ENCODE measurements at places on chromosomes 13 and 19.

GRCh38 chr13:41520660-41521630 is 63.6 kb downstream of the RGCC start:
- DNase-seq: no peak

DNA sequence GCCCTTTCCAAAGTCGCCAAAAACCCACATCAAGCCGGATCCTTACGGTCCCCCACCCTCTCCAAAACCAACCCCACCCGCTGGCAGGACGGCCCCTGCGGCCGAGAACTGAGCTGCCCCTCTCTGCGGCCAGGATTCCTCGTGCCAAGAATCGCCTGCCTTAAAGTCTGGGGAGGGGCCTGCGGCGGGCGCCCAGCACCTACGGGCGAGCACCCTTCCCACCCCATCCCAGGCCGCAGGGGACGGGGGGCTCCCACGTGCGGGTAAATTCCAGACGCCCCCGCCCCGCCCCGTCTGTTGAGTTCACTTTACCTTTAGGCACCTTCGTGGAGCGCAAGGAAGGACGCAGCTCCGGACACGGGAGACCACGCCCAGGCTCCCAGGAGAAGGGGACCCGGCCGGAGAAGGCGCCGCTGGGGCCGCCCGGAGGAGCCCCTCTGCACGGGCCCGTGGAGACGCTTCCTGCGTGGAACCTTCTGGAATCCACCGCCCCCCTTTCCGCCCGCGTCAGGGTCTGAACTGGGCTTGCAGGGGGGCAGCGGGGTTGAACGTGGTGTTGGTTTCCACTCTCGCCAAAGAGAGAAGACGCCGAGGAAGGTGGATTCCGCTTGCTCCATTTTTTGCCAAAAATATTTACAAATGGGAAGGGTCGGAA is 22.8 kb downstream of the ONECUT3 start:
- DNase-seq: no peak

DNA sequence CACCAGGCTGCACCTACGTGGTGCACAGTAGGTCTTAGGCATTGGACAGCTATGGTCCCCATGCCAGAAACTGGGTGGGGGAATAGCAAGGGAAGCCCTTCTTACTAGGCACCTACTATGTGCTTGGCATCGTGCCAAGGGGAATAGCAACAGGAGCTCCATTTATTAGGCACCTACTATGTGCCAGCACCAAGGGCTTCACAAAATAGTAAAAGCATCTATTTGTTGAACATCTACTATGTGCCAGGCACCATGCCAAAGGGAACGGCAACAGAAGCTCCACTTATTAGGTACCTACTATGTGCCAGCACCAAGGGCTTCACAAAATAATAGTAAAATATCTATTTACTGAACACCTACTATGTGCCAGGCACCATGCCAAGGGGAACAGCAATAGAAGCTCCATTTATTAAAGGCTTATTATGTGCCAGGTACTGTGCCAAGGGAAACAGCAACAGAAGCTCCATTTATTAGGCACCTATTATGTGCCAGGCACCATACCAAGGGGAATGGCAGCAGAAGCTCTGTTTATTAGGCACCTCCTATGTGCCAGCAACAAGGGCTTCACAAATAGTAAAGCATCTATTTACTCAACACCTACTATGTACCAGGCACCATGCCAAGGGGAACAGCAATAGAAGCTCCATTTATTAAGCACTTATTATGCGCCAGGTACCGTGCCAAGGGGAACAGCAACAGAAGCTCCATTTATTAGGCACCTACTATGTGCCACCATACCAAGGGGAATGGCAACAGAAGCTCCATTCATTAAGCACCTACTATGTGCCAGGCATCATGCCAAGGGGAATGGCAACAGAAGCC is 108.5 kb downstream of the PTPRS start:
- no peak for DNase-seq

- DNase-seq: no peak
Observed at GRCh38 chr13:111283991-111284390, 36.5 kb upstream of the TEX29 start.

GRCh38 chr13:20270163-20270865 is 38.2 kb upstream of the GJB6 start:
- DNase-seq: no peak

GRCh38 chr19:36169084-36169760 is 17.0 kb upstream of the COX7A1 start:
- no peak for DNase-seq

- DNase-seq: no peak
Observed at GRCh38 chr19:19443902-19444680, 38.6 kb downstream of the GATAD2A start.

DNA sequence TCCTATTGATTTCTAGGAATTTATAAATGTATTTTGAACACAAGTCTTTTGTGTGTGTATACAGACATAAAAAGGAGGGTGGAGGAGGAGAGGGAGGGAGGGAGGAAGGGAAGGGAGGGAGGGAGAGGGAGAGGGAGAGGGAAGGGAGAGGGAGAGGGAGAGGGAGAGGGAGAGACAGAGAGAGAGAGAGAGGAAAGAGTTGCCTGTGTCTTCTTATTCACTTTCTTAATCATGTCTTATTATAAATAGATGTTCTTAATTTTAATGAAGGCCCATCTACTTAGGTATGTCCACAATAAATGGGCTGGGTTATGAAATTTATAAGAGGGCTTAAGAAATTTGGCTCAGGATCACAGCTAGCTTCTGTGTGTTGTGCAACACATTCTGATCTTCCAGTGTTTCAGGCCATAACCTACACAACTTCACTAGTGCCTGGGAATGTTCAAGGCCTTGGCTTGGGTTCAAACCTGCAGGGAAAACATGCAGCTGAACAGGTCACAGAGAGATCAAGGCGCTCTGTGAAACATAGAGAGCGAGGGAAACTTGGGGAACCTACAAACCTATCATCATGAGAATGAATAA is 39.3 kb downstream of the ZNF45 start:
- no peak for DNase-seq

- DNase-seq: no peak
Observed at GRCh38 chr13:21010621-21011020, 50.8 kb downstream of the LATS2 start.

DNA sequence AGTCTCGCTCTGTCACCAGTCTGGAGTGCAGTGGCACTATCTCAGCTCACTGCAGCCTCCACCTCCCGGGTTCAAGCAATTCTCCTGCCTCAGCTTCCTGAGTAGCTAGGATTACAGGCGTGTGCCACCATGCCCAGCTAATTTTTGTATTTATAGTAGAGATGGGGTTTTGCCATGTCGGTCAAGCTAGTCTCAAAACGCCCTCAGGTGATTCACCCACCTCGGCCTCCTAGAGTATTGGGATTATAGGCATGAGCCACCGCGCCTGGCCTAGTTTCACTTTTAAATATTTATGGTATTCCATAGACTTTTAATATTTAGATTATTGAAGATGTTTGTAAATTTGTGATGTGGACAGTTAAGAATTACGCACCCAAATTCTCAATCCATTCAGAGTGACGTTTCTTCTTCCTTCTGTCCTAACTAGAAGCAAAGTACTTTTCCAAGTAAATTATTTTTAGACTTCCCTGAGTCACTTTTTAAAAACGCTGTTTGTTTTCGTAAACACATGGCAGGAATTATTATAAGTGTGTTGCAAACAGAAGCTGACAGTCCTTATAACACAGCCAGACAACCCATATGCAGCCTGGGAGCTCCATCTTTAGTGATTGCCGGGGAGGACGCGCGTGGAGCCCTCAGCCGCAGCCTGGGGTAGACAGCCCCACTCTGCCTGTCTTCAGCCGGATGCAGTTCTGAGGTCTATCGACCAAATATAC is 131.7 kb downstream of the ATP11A start:
- no peak for DNase-seq

DNA sequence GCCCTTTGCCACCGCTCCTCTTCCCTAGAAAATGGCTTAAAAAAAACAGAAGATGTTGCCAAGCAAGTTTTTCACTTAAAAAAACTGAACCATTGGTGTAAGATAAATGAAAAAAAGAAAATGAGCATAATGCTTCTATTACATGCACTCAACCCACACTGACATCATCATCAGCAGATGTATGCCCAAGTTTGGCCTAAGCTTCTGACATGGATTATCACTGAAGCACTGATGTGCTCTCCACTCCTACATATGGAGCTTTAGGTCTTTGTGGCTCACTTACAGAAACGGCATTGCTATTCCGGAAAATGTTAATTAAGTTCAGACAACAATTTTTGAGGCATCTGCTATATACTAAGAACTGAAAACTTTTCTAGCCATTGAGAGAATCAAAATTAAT is 8.0 kb downstream of the RXFP2 start:
- DNase-seq: no peak

- no peak for DNase-seq
Observed at GRCh38 chr13:102017248-102017647, 384.6 kb downstream of the FGF14 start.

GRCh38 chr13:111153977-111154332 is 38.8 kb downstream of the ARHGEF7 start:
- DNase-seq: no peak

DNA sequence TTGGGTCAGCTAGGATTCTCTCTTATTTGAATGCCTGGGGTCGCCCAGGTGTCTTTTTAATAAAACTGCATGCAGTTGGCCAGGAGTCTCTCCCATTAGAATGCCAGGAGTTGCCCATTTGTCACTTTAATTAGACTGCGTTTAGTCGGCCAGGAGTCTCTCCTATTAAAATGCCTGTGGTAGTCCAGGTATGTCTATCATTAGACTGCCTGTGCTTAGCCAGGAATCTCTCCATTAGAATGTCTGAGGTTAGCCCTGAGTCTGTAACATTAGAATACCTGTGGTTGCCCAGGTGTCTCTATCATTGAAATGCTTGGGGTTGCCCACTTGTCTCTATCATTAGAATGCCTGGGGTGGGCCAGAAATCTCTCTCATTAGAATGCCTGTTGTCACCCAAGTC is 1470.9 kb downstream of the UQCRFS1 start:
- DNase-seq: no peak

DNA sequence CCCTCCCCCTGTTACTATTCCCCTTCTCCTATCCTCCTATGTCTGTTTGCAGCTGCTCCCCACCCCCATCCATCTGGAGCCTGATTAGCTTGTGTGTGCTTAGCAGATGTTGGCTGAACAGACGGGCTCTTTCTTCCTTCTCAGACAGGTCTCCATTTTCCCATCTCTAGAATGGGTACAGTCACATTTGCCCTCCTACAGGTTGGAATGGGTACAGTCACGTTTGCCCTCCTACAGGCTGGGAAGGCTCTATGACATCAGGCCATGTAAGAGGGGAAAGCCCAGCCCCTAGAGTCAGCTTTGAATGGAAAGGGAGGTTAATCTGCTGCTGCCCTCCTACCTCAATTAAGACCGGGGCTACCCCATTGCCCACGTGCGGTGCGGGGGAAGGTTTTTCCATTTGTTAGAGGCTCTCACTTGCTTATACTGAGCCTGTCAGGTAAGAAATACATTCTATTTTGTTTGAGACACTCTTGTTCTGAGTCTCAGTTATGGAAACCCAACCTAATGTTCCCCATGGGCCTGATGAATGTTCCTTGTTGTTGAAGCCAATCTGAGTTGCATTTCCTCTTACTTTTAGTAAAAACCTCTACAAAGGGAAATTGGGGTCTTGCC is 2.2 kb upstream of the CLEC17A start:
- DNase-seq: no peak

GRCh38 chr19:55227241-55228014 is 1.1 kb downstream of the TMEM86B start:
- DNase-seq: no peak

GRCh38 chr19:19427944-19428343 is 22.5 kb downstream of the GATAD2A start:
- no peak for DNase-seq

- DNase-seq: no peak
Observed at GRCh38 chr19:46732172-46732938, 13.5 kb upstream of the FKRP start.

DNA sequence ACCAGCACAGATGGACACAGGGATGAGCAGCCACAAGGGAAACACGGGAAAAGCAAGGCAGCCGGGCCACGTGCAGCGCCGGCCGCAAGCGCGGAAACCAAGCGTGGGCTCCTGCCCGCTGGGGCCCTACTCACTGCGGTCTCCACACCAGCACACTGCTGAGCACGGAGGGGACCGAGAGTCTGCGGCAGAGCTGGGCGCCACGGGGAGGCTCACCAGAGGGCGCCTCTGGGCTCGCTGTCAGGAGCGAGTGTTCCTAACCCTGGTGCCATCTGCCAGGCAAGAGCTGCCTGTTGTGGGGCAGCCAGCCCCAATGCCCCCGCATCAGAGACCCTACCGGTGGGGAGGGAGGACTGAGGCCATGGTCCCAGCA is 26.5 kb downstream of the MPND start:
- peak; percentile 66 for DNase-seq

GRCh38 chr13:80276371-80277289 is 64.3 kb downstream of the SPRY2 start:
- no peak for DNase-seq

- DNase-seq: peak; percentile 75
Observed at GRCh38 chr19:40305403-40305802, 20.3 kb upstream of the AKT2 start.

DNA sequence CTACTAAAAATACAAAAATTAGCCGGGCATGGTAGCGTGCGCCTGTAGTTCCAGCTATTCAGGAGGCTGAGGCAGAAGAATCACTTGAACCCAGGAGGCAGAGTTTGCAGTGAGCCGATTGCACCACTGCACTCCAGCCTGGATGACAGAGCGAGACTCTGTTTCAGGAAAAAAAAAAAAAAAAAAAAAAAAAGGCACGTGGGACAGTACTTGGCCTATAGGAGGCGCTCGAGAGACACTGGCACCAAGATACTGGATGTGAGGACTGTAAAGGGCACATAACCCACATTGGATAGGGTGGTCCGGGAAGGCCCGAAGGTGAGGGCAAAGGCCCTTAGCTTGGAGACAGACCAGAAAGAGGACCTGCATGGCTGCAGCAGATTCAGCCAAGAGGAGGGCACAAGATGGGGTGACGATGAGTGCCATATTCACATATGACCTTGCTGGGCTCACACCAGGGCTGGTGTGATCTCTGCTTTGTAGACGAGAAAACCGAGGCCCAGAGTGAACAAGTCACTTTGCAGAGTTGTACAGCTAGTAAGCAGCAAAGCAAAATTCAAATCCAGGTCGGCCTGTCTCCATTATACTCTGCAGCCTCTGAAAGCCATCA is 89.4 kb downstream of the DPF1 start:
- DNase-seq: no peak

- no peak for DNase-seq
Observed at GRCh38 chr13:112747256-112747655, 57.4 kb downstream of the ATP11A start.

DNA sequence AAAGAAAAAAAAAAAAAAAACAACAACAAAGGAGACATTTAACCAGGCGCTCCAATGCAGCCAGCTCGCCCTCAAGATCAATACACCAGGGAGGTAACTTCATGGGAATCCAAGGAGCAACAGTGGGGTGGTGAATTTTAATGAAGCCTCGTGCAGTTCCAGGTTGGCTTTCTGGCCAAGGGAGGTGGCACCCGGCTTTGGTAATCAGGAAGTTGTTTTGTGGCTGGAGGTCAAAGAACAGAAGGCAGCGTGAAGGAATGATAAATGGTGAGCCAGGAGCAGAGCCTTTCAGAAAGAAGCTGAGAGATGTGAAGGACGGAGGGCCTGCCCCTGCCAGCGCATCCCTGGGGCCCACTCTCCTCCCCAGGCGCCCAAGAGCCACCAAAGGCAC is 188.2 kb upstream of the TSC22D1 start:
- no peak for DNase-seq

DNA sequence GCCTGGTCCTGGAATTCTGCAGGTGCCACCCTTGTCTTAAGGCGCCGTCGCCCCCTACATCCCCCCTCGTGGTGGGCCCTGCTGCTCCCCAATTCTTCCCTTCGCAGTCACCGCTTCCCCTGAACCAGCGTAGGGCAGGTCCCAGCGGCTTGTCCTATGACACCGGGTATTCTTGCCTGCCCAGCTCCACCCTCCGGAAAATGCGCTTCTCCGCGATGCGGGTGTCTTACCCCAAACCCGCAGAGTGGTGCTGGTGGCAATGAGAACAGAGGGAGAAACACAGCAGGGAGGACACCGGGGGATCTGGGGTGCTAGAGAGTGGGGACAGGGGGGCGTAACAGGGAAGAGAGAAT is 9.0 kb downstream of the ZNF808 start:
- no peak for DNase-seq

Data from GM12891 (cell line).